ENCODE measurements at places on chromosomes 12 and 14.
A peak's percentile ranks its signal among the peaks of the same experiment; 100 is the strongest.

GRCh38 chr12:52444647-52445595 lies 7.0 kb downstream of the KRT6B start:
- no peak for DNase-seq

DNA sequence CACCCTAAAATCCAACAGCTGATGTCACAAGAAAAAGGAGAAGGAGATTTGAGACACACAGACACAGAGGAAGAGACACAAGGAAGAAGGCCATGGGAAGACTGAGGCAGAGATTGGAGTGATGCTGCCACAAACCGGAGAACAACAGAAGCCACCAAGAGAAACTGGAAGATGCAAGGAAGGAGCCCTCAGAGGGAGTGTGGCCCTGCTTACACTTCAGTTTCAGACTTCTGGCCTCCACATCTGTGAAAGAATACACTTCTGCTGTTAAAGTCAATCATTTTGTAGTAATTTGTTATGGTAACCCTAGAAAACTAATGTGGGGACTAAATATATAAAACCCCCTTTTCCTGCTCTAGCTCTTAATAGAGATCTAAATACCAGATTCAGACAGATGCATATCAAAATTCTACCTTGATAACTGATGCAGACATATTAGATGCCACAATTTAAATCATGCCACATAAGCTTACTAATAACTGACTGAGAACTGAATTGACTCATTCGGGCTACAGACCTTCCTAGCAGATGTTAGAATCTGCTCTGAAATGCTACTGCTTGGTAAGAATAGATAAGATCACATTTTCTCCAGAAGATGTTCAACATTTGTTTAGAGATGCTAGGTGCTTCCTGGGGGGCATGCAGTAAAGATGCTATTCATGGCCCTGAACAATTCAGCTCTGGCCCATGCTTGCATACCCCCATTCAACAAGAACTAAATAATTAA lies 113.1 kb upstream of the CCND2 start:
- DNase-seq: no peak

DNA sequence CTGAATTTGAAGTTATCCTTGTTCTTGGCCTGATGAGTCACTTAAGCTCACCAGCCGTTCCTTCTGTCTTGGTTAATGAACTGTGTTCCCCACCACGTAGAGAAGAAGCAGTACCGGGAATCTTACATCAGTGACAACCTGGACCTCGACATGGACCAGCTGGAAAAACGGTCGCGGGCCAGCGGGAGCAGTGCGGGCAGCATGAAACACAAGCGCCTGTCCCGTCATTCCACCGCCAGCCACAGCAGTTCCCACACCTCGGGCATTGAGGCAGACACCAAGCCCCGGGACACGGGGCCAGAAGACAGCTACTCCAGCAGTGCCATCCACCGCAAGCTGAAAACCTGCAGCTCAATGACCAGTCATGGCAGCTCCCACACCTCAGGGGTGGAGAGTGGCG lies 68.2 kb downstream of the FRMD6 start:
- no peak for DNase-seq

DNA sequence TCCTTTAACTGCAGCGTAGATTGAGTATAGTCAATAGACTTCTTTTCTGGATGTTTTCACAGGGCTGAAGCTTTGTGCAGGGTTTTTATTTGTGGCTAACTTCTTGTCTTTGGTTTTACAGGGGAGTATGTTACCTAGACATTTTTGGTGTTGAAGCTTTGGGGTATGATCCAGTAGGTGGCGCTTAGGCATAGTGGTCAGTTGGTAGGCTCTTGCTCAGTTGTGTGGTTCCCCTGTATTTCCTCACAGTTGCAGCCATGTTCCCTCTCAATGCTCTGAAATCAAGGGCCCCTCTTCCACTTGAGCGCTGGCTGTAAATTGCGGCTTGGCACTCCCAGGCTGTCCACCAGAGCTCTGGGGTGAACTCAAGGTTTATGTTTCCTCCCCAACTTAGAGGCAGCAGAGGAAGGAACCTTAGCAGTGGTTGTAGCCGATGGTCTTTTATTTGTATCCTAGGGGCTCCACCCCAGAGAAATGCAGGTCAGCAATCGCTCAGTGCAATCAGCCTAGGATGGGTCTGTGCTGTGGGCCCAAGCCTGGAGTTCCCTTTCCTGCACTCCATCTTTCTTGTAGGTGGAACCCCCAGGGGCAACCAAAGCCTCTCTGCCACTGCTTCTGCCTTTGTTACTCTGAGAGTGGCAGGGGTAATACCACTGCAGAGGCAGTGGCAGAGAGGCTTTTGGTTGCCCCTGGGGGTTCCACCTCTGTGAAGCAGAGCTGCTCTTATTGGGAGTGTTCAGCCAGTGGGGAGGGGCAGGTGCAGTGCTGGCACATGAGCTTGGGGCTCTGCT lies 55.1 kb downstream of the CMAS start:
- DNase-seq: peak; percentile 70

DNA sequence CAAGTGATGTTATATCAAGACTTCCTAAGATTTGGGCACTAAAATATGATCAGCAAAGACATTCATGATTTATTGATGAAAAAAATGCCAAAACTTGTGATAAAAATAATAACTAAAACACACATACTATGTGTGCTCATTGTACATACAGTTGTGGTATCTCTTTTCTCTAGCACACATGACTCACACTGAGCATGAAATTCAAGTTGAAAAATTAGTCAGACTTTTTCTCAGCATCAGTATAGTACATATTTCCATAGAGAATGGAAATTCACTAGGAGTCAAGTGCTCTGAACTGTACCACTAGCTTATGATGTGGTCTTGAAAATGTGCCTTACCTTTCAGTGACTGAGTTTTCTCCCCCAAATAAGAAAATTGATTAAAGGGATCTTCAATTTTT lies 471.8 kb upstream of the FLRT2 start:
- no peak for DNase-seq

GRCh38 chr12:128829861-128830504 lies 6.2 kb upstream of the SLC15A4 start:
- DNase-seq: no peak

DNA sequence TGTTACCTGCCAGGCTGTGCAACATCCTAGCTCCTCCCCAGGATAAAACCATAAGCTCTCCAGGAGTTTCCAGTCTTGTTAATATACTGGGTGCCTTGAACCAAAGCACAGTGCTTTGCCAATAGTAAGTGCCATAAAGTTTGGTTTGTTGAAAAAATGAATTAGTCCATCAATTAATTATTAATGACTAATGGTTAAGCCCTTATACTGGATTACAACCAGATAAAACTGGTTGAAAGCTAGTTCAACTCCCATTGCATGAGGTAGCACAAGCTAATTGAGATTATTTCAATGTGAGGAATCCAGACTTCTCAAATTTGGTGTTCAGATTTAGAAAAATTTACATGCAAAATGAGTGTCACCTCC lies 1.6 kb upstream of the KRT3 start:
- DNase-seq: no peak

GRCh38 chr14:39140170-39140569 lies 26.0 kb downstream of the GEMIN2 start:
- DNase-seq: no peak

DNA sequence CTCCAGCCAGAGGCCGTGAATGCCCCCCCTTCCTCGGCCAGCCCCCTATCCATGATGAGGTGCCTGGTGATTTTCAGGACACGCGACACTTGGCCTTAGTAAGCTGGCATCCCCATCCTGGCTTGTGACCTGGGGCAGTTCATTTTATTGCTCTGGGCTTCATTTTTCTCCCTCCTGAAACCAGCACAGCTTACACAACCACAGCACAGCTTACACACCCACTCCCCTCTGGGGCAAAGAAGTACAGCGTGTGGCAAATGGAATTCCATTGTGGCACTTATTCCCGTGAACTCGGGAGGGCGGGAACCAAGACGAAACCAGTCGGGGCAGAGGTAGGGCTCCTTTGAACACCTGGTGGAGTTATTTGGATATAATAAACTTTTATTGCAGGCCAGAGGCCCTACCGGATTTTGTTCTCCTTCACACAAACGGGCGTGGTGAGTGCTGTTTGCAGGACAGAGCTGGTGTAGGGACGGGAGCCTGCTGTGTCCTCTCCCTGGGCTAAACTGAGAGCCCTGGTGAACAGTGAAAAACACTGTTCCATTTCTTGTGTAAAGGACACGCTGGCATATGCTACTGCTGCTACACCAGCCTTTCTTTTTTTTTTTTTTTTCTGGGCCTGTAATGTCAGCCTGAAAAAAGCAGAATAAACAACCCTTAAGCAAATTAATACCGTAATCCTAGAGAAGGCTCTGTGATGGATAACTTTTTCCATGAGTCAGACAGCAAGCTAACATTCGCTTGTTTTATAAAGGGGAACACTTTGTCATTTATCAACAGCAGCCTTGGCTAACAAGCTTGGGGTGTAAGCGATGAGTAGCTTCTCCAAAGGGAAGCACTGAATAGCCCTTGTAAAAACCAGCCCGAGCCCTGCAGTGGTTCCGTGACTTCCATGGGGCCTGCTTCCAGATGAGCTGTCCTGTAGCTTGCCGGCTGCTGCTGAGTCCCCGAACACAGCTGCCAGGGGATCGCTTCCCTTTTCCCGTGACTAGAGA lies 29.3 kb downstream of the CD9 start:
- peak; percentile 91 for DNase-seq

GRCh38 chr14:99660006-99660566 lies 15.2 kb downstream of the HHIPL1 start:
- DNase-seq: no peak

DNA sequence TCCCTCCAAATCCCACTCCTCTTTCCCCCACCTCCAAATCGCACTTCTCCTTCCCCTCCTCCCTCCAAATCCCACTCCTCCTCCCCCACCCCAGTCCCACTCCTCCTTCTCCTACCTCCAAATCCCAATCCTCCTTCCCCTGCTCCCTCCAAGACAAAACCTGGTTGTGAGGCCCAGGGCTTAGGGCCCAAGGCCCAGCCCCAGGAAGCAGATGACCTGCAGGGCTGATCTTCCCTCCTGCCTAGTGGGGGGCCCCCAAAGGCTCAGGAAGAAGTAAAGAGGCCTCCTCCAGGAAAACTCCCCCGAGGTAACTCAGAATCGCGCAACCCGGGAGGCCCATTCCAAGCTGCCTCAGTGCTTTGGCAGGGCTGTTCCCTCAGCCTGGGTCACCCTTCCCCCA lies 34.4 kb downstream of the NCOR2 start:
- DNase-seq: no peak

GRCh38 chr12:24955389-24955788 lies 6.5 kb upstream of the BCAT1 start:
- peak; percentile 51 for DNase-seq

- no peak for DNase-seq
Measured at GRCh38 chr12:52248541-52249461, 15.8 kb downstream of the KRT7 start.

DNA sequence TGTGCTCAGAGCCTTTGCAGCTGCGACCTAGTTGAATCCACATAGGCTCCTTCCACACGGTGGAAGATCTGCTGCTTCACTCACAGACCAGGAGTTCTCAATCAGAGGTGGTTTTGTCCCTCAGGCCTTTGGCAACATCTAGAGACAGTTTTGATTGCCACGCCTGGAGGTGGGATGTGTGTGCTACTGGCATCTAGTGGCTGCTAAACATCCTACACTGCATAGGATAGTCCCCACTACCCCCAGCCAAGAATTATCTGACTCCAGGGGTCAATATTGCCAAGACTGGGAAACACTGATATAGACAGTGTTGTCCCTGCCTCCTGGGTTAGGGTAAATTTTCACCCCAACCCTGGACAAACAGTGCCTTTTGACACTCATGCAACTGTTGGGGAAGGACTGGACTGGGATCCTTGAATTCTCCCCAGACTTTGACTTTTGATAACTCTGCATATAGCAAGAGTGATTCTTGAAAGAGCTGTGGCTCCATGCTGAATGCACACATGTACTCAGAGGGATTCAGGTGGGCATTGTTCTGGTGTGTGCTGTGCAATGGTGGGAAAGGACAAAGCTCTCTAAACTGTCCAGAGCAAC lies 39.8 kb downstream of the BAZ2A start:
- DNase-seq: no peak

GRCh38 chr14:67392123-67392522 lies 19.8 kb downstream of the PLEK2 start:
- no peak for DNase-seq

- DNase-seq: peak; percentile 95
Measured at GRCh38 chr12:43285159-43285598, 266.8 kb downstream of the ADAMTS20 start.
